ENCODE measurements at places on chromosomes 1 and 21. TPM values are rescaled to one million over a fixed set of nuclear protein-coding genes. Genes with fewer than 3 reads are reported as not detected.
A peak's percentile ranks its signal among the peaks of the same experiment; 100 is the strongest.

GRCh38 chr1:116352349-116352813 lies 20.7 kb upstream of the ATP1A1 start:
- DNase-seq: peak; percentile 32

- DNase-seq: no peak
Observed at GRCh38 chr1:39981385-39981784, 26.4 kb downstream of the MFSD2A start.

- DNase-seq: no peak
Observed at GRCh38 chr1:76090283-76091203, 16.0 kb downstream of the ST6GALNAC3 start.

- no peak for DNase-seq
Observed at GRCh38 chr1:230052018-230052417, 15.0 kb upstream of the GALNT2 start.

DNA sequence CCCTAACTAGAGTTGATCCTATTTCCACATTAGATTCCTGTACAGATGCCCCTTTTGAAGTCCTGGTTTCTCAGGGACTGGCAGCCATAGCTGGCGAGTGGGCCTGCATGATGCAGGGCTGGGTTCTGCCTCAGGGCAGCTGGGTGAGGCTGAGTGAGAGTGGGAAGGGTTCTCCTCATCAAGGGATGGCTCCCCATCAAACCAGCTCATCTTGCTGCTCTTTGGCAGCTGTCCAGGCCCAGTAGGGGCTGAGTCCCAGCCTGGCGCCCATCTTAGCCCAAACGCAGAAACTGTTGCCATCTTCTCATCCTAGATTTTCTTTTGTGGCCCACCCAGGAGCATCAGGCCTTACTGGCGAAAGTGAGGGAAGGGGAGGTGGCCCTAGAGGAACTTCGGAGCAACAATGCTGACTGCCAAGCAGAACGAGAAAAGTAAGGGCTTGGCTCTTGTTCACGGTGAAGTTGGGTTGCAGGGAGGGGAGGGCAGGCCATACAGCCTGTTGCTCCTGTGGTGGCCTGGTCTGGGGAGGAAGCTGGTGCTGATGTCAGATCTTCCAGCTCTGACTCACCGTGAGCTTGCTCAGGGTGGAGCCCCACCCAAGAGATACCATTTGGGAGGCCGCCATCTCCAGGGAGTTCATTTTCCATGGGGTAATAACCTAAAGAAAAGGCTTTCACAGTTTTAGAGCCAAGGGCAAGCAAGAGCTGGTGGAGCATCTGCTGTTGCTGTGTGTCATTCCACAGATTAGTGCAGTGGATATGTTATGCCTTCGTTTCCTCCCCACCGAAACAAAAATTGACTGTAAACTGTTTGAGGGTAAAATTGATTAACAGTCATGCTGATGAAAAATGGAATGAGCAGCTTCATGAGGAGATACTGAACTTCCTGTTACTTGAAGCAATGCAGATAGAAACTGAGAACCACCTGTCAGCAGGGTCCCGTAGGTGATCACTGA lies 34.7 kb downstream of the TUFT1 start:
- DNase-seq: peak; percentile 60

DNA sequence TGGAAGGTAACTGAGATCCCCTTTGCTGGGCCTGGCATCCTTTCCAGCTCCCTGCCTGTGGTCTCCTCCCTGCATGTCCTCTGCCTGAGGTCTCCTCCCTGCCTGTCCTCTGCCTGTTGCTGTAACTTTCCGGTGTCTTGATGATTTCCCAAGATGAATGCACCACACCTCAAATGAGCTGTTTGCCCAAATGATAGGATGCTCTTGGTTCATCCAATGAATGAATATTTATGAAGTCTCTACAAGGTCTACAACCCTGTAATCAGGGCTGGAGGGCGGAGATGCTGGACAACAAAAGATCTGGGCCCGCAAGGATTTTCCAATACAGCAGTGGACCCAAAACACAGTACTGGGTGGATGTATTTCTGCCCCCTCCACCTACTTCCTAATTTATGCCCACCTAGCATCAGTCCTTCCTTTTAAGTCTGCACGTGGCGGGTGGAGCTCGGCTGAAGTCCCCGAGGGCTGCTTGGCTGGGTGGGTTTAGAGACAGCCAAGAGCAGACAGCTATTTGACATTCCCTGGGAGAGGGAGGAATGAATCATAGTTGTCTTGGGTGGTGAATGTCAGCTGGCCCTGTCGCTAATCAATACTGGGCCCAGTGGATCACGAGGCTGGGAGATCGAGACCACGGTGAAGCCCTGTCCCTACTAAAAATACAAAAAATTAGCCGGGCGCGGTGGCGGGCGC lies 60.3 kb upstream of the GRHL3 start:
- no peak for DNase-seq

DNA sequence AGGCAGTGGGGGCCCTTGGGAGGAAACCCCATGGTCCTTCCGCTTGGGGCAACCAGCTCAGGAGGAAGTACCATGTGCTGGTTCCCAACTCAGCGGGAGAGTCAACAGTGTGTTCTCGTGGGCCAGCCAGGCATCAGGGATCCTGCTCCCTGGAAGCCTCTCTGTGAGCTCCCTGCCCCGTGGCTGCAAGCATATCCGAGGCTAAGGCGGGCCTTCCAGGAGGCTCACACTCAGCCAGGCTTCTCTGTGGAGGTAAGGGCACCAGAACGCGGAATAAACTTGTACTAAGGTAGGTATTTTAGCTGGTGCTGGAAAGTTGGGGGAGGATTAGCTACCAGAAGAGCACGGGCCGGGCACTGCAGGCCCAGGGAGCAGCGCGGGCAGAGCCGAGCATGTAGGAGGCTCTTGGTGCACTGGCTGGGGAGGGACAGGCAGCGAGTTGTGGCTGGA lies 74.7 kb upstream of the POU3F1 start:
- DNase-seq: no peak

DNA sequence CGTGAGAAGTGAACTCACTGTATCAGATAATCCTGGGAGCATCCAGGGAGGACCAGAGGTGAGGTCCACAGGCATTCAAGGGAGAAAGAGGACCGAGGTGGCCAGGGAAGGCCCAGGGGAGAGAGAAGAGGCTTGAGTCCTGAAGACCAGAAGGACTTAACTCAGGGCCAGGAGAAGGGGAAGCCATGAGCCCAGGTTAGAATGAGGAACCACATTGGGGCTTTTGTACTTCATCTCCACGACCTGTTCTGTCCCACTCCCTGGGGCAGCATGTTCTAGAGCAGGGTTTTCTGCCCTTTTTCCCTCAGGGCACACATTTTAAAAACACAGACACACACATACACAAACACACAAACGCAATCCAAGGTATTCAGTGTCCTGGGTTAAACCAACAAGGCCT lies 8.4 kb downstream of the LGR6 start:
- no peak for DNase-seq

DNA sequence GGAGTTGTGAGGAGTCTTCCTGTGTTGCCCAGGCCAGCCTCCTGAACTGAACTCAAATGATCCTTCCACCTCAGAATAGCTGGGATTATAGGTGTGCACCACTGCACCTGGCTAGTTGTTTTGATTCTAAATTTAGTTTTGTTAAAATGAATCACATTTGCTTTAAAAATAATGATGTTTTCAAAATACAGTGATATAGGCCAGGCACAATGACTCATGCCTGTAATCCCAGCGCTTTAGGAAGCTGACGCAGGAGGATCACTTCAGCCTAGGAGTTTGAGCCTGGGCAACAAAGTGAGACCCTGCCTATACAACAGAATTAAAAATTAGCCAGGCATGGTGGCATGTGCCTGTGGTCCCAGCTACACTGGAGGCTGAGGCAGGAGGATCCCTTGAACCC lies 24.3 kb downstream of the RTCA start:
- no peak for DNase-seq

GRCh38 chr1:100455478-100456072 lies 82.4 kb upstream of the GPR88 start:
- no peak for DNase-seq

DNA sequence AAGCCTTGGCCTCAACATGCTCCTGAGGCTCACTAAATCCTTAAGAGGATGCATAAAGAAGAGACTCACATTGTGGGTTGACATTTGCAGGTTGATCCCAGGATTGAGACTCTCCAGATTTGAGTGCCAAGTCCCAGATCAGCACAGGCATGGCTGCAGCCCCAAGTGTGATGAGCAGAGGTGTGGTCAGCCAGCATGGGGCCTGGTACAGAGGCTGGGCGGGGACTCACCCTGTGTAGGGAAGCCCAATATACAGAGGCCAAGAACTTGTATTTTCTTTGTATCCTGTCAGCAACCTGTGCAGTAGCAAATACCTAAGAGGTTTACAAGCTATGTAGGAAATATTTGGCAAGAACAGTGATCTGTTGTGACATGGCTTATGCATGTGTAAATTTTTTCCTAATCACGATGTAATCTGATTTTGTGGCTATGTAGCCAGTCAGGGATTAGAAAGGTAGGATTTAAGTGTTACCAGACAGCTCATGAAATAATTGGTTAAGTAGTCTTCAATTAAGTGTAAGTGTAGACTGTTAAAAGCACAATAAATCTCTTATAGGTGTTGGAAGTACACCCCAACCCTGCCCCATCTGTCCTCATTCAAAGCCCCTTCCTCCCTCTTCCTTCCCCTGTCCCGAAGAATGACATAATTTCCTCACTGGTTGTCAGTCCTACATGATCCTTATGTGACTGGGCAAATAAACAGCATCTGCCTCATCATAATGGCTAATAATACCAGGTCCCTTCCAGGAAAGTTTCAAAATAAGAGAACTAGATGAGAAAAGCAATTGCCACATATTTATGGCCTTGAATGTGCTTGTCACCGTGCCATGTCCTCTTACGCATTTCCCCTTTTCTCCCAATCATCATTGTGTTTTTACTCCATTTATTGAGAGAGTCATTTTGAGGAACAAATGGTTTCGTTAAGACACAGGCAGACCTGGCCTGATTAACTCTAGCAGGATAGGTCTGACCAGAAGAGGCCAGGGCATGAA lies 120.9 kb downstream of the HLX start:
- DNase-seq: peak; percentile 8

DNA sequence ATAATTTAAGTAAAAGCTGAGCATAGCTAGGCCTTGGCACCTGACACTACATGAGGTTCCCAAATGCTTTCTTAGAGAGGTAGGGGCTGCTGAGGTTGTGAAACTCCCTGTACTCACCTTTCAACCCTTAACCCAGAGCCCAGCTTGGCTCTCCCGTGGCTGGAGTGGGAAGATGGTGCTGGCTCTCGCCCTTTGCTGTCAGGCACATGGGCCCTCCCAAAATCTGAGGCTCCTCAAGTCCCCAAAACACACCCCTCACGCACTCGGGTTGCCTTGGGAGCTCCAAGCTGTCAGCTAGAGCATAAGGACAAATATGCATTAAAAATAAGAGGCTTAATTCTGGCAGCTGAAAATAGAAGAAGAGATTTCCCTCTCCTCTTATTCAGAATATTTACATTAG lies 46.7 kb upstream of the PLPPR4 start:
- no peak for DNase-seq

GRCh38 chr1:237938553-237938952 lies 47.8 kb upstream of the ZP4 start:
- DNase-seq: no peak

DNA sequence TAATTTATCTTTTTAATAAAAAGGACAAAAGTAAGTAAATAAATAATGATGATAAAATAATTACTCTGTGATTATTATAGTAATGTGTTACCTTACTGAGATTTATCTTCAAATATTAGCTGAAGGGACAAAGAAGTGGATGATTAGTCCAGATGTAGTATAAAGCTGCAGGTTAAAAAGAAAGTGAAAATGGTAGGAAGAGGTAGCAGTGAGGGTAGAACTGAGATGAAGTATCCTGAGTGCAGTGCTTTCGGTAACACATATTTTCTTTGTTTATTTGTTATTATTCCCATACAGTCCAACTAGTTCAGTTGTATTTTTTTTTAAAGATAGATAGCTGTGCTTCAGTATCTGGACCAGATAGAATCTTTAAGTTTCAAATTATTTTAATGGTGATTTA lies 1203.5 kb downstream of the NCAM2 start:
- no peak for DNase-seq

- no peak for DNase-seq
Observed at GRCh38 chr1:218665221-218665620, 320.1 kb downstream of the TGFB2 start.

DNA sequence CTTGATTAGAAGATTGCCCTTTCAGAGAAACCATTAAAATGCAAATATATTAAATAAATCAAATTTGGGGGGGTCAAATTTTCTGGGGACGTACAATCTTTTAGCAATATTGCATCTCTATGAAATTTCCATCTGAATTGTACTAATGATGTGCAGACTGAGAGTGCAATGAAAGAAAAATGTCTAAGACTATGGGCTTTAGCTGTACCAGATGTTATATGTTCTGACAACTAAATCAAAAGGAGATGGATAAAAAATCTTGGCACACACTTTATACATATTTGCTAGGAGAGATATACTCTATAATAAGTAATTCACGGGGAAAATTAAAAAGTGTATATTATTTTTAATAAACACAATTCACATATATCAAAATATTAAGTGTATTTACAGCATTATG lies 13.0 kb upstream of the PLPPR5 start:
- DNase-seq: no peak

GRCh38 chr1:4674117-4674516 lies 19.7 kb downstream of the AJAP1 start:
- DNase-seq: no peak

- DNase-seq: no peak
Observed at GRCh38 chr1:234891427-234891826, 237.2 kb downstream of the TOMM20 start.

DNA sequence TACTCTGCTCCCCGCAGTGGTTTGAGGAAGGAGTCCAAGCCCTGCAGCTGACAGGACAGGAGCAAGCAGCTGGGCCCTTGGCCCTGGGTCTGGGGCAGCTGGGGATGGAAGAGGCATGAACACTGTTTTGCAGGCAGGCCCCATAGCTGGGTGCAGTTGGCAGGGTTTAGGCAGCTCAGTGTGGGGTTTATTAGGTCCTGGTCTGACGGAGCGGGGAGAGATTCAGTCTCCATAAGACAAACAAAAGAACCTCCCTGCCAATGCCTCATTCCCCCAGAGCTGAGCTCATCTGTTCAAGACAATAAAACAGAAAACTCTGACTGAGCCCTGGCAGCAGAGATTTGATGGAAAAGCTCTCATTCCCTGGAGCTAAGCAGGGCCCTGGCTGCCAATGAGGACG lies 37.3 kb downstream of the OLFML2B start:
- no peak for DNase-seq

DNA sequence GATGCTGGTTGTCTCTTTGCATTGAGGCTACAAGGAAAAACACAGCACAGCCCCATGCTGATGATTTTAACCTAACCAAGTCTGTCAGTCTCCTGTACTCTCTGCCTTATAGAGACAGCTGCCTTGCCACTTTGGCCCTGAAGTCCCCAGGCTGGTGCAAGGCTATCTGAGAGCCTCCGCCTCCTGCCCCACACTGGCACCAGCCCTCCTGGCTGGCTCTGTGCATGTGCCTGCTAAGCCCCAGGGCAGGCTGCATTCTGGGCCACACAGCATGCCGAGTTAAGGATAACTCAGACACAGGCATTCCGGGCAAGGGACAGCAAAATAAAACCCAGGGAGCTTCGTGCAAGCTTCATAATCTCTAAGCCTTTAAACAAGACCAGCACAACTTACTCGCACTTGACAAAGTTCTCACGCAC lies 910 bp downstream of the RUNX1 start:
- peak; percentile 35 for DNase-seq

Gene PRAMEF6
- total RNA-seq: not detected

Gene RGS18
- total RNA-seq: 0.27 TPM

Gene ITGB2
- total RNA-seq: 0.48 TPM

Gene SLC19A2
- total RNA-seq: 6.3 TPM

Gene ITLN1
- total RNA-seq: not detected

Gene TMEM200B
- not detected for total RNA-seq

Gene RAB3GAP2
- total RNA-seq: 47.8 TPM

Gene GBP4
- not detected for total RNA-seq

Gene RHD
- total RNA-seq: not detected

Gene AGRN
- total RNA-seq: 326 TPM

Gene NHLH1
- total RNA-seq: not detected

Gene OPTC
- total RNA-seq: not detected

Gene SLAMF8
- total RNA-seq: not detected

Measured in mammary epithelial cell (primary cell).